ENCODE measurements at places on chromosomes 11 and 22.

DNA sequence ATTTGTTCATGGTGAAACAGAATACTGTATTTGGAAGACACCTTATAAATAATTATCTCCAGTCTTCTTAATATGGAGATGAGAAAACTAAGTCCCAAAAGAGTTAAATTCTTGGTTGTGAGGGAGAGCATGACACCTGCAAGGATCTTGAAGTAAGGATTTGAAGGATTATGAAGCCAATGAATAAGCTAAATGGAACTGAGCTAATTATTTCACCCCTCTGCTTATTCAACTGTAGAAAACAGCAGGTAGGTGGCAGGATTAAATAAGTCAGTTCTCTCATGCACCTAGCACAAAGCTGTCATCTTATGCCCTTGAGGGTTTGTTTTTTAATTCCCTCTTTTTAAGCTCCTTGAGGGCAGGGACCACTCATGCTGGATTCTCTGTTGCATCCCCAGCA, 457.3 kb downstream of the ETS1 start:
- no peak for DNase-seq

- no peak for DNase-seq
Measured at GRCh38 chr11:7484131-7484530, 1.2 kb upstream of the OLFML1 start.

GRCh38 chr22:20663137-20663828, 110.6 kb upstream of the SERPIND1 start:
- no peak for DNase-seq

DNA sequence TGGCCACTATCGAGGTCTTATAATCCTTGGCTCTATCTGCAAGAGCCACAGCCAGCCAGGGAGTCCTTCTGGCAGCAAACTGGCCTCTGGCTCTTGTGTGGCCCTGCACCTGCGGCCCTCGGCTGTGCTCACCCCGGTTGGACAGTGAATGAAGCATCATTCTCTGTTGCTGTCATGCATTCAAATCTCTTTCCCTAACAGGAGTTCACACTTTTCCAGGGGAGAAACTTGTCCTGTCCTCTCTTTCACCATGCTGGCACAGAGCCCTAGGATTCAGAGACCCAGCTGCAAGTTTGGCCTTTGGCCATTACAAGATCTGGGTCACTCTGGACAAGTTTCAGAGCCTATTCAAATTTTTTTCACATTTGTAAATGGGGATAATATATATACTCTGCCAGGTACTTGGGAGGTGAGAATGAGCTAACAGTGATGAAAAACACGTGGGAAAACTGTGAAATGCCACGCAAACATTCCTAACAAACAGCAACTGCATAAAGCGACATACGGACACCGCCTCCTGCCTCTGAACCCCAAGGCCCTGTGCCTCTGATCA, 34.2 kb downstream of the TMEM184B start:
- DNase-seq = no peak

- no peak for DNase-seq
Measured at GRCh38 chr11:126919147-126919823, 81.3 kb downstream of the KIRREL3 start.

- no peak for DNase-seq
Measured at GRCh38 chr11:33874433-33874832, 17.4 kb downstream of the LMO2 start.

GRCh38 chr11:35681163-35681767, 18.7 kb downstream of the TRIM44 start:
- no peak for DNase-seq

GRCh38 chr11:110339456-110340250, 43.2 kb upstream of the RDX start:
- DNase-seq = no peak

- DNase-seq = no peak
Measured at GRCh38 chr11:12206529-12206928, 96.1 kb downstream of the MICAL2 start.

DNA sequence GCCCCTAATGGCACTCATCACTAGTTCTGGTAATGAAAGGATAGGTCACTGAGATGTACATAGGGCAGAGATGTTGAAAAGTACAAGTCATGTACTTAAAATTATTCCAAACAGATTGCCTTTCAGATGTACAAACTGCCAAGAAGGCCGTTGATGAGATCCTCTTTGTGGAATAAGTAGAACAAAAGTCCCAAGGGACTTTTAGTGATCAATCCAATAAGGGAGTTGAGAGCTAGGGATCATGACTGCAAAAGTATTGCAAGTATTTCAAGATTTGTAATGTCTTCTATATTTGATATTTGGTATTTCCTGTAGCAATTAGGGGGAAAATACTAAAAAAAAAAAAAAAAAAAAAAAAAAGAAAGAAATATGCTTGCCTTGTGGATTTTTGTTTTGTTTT, 82.2 kb downstream of the ATG16L2 start:
- DNase-seq = peak; percentile 31

DNA sequence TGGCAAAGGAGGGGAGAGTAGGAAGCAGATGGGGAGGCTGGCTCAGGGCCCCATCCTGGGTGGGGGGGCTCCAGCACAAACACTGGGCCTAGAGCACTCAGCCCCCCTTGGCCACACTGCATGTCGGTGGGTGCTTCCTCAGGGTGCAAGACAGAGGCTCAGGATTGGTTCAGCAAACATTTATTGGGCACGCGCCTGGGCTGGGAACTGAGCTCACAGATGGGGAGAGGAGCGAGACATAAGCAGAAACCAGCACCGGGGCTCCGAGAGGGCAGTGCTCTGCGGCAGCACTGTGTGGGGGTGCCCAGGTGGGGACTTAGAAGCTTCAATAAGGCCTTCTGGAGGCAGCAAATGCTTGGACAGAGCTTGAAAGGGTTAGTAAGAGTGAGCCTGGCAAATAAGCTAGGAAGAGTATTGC, 12.1 kb upstream of the EHD1 start:
- DNase-seq = no peak

DNA sequence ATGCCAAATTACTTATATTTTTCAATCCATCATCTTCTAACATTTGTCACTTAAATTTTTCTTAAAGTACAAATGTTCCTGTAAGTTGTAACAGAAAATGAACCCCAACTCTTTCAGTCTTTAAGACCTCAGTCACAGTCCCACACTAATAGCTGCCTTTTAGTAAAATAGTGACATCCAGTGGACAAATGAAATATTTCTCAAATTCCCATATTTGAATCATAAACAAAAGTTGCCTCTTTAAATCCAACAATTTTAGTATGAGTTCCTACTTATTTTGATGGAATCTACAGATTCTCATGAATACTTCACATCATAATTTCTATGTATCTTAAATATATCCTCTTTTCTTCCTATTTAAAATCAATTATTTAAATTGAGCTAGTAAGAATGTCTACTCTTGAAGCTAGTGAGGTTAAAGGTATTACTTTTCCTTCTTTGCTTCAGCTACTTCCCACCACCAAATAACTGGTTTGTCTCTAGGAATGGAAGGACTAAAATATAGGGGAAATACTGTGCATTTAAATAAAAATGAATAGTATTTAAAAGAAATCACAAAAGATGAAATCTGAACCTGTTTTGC, 9.2 kb downstream of the LIN7C start:
- no peak for DNase-seq

GRCh38 chr11:58730507-58731089, 1.1 kb downstream of the GLYAT start:
- no peak for DNase-seq

- DNase-seq = peak; percentile 62
Measured at GRCh38 chr11:34749666-34750659, 129.1 kb downstream of the EHF start.

DNA sequence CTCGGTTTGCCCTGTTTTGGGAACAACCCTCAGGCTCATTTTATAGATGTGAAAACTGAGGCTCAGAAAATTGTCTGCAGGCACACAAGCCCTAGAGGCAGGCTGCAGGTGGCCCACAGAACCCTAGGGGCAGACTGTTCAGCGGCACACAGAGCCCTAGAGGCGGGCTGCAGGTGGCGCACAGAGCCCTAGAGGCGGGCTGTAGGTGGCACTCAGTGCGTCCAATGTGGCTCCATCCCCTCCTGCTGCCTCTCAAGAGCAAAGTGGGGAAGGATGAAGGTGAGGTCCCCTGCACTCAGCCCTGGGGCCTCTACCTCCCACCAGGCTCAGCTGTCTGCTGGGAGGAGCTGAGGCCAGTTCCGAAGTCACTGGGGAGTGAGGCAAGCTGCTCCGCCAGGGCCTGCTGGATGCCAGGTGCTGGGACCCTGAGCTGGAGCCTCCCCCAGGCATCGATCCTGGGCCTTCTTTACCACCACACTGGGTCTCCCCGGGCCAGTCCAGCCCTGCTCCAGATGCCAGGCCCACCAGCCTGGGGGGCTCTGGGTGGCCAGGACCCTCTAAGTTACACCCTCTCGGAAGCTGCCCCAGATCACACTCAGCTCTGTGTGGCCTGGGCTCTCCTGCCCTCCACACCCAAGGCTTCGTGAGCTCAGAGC, 2.3 kb downstream of the ACY3 start:
- no peak for DNase-seq

- DNase-seq = no peak
Measured at GRCh38 chr11:2265854-2266585, 4.4 kb downstream of the ASCL2 start.

DNA sequence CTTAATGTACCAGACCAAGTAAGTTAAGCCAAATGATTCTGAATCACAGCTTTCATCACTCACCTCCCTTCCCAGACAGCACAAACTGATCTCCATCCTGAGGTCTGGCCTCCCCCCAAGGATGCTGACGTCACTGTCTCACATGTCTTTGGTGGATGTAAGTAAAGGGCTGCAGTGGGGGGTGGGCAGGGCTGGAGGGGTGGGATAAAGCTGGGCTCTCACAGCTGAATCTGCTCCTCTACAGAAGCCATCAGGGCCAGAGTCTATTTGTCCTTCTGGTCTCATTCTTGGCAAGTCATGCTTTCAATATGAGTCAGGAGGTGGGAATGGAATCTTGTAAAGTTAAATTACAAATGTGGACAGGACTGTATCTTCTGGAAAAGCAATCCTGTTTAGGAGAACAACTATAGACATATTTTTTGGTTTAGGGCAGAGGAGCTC, 32.7 kb downstream of the P4HA3 start:
- peak; percentile 99 for DNase-seq

GRCh38 chr11:79030448-79030847, 410.4 kb downstream of the TENM4 start:
- no peak for DNase-seq

- DNase-seq = no peak
Measured at GRCh38 chr11:35045236-35045820, 93.6 kb upstream of the CD44 start.

GRCh38 chr11:98155696-98156095, 865.1 kb upstream of the CNTN5 start:
- no peak for DNase-seq

GRCh38 chr22:27857443-27857842, 55.9 kb upstream of the MN1 start:
- DNase-seq = no peak

- DNase-seq = no peak
Measured at GRCh38 chr11:2699185-2699530, 636 bp downstream of the KCNQ1OT1 start.

GRCh38 chr11:92667486-92668152, 301.8 kb upstream of the MTNR1B start:
- DNase-seq = no peak
